Activated T-helper 17 cell treated with anti-CD3 and anti-CD28 coated beads, Interleukin-2, amount 50 U/mL, for 72 hours (primary cell): ENCODE measurements at places on chromosomes 2 and 18.

DNA sequence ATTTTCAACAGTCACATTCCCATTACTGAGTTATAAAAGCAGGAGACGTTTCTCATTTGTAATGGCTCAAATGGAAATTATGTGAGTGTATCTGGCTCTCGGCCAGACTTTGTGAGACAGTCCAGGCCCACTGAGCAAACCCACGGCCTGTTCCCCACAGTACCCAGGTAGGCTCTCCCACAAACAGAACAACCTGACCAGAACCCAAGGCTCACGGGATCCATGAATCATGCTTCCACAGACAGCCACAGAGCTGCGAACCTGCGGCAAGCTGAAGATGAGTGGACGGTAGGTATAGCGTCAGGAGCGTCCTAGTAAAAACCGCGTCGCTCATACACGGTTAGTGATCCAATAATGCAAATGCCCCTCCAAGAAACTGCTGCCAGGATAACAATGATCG, 34.2 kb downstream of the NDUFA10 start:
- ATAC-seq = no peak

- peak; percentile 72 for ATAC-seq
Observed at GRCh38 chr2:144162652-144163051, 357.3 kb downstream of the ZEB2 start.

DNA sequence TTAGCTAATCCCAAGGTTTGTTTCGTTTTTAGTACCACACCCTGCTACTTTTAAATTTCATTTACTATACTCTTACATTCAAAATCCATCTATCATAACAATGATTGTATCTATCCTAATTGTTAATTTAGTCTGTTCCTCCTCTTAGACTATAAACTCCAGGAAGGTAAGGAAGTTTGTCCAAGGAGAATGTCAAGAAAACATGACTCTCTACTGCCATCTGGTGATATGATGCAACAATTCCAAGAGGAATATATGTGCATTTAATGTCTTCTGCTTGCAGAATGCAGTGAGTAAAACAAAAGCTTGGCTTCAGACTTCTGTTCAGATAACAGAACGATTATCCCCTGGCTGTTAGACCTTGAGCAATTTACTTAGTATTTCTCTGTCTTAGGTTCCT, 1267.1 kb downstream of the LRP1B start:
- ATAC-seq = no peak

DNA sequence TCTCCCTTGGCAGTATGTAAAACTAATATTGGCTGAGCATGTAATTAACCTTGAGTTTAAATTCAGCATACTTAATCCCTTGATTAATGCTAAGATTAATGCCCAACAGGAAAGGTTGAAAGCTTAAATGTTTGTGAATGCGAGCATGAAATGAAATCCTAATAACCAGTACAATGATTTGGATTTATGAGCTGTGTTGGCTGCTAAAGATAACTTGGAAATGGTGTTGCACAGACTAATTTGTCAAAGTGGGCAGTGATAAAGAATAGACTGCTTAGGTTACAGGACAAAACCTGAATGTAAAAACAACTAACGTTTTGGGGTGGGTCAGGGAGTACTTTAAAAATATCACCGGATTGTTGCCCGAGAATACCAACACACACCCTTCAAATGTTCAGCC, 70.6 kb downstream of the MGAT5 start:
- no peak for ATAC-seq

DNA sequence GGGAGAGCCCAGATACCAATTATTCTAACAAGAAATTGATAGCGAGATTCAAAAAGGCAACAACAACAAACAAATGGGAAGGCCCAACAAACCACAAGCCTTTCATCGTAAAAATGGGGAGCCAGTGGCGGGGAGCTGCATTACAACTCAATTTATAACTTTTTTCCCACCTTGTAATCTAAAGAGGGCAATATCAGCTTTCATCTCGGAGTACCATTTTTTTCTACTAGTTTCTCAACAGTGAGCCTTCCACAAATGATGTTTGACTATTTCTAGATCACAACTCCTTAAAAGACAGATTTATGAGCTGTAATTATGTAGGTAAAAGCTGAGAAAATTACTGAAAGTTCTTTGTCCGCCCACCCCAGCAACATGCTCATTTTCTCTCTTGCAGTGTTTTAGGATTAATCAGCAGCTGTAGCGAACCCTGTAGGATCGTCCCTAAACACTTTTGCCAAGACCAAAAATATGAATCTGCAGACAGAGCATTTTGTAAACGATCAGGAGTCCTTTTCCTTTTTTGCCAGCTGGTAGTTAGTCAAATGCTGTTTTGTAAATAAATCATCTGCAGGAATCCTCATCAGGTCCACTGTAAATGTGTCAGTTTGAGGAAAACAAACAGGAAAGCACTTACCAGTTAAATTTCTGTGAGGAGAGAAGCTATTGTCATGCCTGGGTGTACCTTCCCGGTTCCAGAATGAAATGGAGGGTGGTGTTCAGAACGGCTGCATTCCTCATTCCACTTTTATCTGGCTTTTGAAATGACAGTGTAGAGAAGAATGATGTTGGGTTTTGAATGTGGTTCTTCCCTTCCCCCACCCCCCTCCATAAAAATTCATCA, 53.2 kb downstream of the EEF1B2 start:
- ATAC-seq = no peak

DNA sequence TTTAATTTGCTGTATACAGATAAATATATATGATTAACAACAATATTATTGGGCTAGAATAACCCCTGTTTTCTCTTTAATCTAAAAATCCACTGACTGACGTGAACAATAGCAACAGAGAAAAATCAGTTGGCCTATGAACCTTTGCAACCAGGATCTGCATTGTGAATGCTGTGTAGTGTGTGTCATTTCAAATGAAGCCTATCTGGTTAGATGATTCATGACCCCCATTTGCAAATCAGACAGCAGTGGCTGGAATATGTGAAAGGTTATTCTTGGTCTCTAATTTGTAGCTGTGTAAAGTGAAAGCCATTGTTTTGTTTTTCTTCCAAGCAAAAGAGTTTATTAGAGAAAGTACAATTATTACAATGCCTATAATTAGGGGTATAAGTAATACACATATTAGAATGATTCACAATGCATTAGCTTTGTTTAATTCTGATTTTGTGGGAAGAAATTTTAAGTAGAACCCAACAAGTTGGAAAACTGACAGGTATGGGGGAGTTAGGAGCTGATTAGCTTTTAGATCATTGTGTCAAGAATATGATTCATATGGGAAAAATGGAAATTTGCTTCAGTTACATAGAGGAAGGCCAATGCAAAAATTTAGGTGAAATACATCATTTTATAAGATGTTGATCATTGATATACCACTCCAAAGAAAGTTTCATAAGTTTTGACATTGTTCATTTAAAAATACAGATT, 1362.2 kb upstream of the TMEFF2 start:
- ATAC-seq = no peak

DNA sequence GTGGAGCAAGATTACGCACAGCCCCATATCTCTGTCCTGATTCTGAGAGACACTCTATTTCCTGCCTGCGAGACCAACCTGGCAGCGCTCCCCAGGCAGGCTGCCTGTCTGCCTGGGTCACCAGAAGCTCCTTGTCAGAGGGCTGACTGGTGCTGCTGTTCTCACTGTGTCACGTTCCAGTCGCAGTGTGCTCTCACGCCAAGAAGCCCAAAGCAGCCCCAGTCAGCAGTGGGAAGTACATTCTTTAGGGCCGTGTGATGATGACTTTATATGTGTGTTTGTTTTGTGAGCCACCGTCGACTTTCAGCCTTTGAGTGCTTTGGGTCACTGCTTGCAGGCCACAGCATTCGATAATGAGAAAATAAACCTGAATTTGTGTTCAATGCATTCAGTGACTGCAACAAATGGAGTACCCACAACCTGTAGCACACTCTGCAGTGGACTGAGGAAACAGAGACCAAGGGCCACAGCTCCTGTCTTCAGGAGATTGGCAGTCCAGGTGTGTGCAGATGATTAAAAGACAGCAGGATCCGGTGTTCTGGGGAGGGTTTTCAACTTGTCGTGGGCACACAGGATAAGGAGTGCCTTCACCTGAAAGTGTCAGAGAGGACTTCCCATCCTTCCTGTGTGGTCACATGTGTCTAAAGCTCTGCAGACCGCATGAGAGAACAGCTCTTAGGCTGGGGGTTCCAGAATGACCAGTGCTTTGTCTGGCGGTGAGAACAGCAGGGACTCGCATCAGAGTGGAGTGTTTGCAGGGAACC, 4.8 kb downstream of the TNFRSF11A start:
- peak; percentile 80 for ATAC-seq

- ATAC-seq = no peak
Observed at GRCh38 chr2:45180033-45180746, 170.9 kb upstream of the SIX2 start.

GRCh38 chr2:168727904-168728470, 74.5 kb upstream of the NOSTRIN start:
- ATAC-seq = no peak

GRCh38 chr2:106531676-106532214, 44.6 kb downstream of the CD8B2 start:
- ATAC-seq = no peak

- no peak for ATAC-seq
Observed at GRCh38 chr18:56458770-56459712, 179.4 kb downstream of the TXNL1 start.

DNA sequence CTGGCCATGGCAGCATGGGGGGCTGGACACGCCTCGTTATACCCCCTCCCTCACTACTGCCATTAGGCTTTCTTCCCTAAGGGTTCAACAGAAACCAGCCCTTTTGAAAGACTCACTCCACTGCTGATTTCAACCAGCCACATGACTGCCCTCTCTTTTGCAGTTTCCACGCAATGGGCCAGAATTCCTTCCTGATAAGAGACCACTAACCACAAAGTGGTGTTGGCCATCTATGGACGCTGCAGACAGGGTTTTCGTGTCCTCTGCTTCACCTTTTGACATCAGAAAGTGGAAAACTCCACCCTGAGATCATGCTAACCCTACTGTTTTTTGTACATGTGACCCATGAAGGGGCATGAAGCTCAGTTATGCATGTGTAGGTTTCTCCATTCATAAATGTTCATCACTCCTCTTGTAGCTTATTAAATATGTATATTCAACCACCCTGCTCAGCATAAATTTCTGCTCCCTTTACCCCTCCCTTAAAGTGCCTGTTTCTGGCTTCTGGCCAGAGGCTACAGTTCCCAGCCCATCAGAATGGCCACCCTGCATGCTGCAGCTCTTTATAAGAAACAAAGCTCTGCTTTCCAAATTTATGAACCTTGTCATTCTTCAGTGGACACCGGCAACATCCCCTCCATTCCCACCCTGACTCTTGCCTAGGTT, 106.6 kb upstream of the MSH6 start:
- no peak for ATAC-seq

DNA sequence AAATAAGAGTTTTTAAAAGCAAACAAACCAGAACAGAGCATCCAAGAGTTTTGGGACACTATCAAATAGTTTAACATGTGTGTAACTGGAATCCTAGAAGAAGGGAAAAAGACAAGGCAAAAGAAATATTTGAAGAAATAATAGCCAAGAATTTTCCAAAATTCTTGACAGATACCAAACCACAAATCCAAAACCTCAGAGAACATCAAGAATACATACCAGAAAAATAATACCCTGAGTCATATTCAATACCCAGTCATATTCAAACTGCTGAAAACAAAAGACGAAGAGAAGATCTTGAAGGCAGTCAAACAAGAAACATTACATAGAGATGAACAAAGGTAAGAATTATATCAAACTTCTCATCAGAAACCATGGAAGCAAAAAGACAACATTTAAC, 22.9 kb downstream of the INO80C start:
- ATAC-seq = no peak

DNA sequence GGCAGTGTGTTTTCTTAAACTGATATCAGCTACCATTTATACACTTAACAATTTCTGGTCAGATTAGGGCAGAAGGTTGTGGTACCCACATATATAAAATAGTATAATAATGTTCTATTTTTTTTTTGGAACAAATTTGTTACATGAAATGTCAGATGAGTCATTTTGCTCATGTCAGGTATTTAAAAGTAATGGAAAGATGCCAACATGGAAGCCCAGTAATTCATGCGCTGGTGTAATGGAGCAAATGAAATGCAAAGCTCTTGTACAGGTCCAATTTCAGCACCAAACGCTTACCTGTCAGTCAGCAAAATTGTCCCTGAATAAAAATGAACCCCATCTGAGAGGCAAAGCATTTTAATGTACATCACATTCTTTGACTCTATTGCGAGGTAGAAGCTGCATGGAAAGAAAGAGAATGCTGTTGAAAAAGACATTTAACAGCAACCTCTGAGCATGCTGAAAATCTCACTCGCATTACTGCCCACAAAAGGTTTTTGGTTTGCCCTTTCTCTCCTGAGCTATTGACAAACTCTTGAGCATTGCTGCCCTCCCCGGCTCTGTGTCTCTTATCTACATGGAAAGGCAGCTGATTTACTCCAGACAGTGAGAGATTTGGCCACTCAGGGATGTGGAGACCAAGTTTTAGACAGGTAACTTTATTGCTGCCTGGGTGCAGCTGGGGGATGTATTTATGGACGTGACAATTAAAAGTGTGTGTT, 217.5 kb downstream of the CAMKMT start:
- peak; percentile 11 for ATAC-seq

GRCh38 chr2:159399716-159400415, 113.4 kb upstream of the WDSUB1 start:
- ATAC-seq = no peak
